ENCODE measurements at places on chromosomes 16 and 17.

- DNase-seq, result no peak
Observed at GRCh38 chr16:31186176-31186575, 6.2 kb downstream of the FUS start.

DNA sequence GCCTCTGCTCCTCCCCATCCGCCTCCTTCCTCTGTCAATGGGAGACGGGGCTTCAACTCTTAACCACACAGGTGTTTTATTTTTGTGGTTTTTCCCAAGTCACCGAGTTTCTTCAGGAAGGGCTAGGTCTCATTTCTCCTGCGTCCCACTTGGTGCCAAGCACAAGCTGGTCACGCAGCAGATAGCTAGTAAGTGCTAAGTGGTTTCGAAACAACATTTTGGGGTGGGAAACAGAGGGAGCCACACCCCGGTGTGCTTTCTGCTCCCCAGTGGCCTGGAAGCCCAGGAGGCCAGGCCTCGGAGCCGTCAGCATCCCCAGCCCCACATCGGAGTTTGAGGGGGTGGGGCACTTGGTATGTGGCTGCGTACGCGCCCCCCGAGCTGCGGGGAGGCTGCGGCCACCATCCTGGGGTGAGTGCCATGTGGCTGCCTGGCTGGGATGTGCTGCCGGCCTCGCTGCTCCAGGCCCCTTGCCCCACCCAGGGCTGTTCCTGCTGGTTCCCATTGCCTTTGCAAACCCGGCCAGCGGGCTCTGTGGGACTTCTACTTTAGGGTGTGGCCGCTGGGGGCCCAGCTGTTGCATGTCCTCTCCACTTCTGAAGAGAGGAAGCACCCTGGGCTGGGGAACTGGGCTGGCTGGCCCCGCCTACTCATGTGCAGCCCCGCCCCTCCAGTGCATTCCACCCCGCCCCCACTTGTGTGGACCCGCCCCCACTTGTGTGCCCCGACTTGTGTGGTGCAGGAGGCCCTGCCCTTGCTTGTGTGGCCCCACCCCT is 55.6 kb downstream of the BAIAP2 start:
- DNase-seq, result no peak

GRCh38 chr17:27091043-27091497 is 202.8 kb upstream of the WSB1 start:
- DNase-seq, result no peak

GRCh38 chr17:2421315-2422147 is 20.7 kb upstream of the MNT start:
- peak; percentile 12 for DNase-seq

GRCh38 chr17:49444384-49444783 is 29.7 kb upstream of the PHB1 start:
- no peak for DNase-seq

- DNase-seq, result no peak
Observed at GRCh38 chr16:28930652-28931051, 1.1 kb upstream of the CD19 start.

- DNase-seq, result no peak
Observed at GRCh38 chr16:67181346-67181745, 2.4 kb downstream of the MATCAP1 start.

DNA sequence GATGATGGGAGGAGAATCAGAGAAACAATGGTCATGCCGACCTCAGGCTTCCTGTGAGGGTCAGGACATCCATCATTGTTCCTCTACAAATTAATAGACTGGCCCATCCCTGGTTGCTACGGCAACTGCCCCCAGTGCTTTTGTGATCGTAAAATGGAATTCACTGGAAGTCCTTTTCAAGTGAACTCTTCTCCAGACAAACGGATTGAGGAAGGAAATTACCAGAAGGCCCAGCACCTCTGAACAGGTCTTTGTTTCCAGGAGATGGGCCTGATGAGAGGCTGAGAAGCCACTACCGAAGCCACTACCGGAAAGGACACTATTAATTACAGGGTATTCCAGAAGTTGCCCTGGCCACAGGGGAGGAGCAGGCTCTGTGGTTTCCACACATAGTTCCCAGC is 126.0 kb downstream of the MGAT5B start:
- peak; percentile 44 for DNase-seq

All from NCI-H748 treated with DMSO at 0.1 percent for 48 hours (cell line).